ENCODE measurements at places on chromosomes 1 and 21.

DNA sequence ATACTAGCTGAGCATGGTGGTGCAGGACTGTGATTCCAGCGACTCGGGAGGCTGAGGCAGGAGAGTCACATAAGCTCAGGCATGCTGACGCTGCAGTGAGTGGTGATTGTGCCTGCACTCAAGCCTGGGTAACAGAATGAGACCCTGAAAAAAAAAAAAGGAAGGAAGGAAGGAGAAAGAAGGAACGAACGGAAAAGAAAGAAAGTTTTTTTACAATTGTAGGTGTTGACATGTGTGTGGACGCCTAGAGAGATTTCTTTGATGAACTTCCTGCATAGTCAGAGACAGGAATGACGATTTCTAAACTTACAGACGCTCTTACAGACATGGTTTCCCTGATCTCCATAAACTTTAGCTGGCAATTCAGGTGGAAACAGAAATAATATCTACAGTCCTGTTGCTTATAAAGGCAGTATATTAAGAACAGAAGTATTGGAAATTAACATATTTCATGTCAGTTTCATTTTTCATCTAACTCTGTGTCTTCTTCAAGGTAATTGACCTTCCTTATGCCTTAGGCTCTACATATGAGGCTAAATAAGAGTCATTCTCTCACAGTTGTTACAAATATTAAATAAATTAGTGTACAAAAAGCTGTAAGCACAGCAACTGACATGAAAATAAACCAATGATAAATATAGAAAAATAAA lies 4.1 kb downstream of the SAMSN1 start:
- no peak for DNase-seq

DNA sequence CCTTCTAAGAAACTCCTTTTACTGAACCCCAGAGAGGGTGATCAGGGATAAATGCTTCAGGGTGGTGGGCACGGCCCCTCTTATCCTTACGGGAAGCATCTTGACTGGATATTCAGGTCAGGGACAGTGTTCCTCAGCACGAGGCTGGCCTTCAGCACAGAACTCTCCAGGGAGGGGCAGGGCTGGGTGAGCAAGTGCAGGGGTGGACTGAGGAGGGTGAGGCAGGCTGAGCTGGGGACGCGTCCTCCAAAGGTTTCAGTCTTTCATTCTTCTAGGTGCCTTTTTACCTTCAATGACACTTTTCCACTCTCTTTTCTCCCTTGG lies 52.3 kb downstream of the RASSF5 start:
- DNase-seq: no peak

- no peak for DNase-seq
Measured at GRCh38 chr1:243388276-243388675, 132.4 kb downstream of the SDCCAG8 start.

DNA sequence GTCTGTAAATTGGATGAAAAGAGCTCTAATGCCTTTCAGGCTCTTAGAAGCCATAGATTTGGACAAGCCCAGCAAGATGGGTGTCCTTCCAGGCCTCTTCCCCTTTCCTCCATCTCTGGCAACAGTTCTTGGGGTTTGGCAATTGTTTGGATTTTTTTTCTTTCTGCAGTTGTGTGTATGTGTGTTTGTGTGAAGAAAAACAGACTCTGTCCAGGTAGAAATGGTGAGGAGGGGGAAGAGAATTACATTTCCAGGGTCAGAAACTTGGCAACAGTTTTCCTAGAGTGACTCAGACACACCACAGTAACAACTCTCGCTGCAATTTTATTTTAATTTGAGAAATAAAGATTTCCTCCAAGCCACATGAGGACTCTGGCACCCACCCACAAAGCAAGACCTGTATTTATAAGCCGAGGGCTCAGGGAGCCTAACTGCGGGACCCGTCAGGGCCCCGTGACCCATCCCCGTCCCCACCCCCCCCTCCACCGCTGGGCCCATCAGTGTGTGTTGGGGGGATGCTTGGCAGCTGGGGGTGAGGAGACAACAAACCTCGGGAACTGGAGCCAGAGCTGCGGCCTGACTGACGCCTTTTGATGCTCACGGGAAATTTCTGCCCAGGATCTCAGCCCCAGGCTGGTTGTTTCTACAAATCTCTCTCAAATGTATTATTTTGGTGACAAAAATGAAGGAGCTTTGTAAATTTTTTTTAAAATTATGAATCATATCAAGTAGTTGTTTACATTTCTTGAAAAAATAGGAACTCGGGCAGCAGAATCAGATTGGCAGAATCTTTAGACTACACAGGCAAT lies 4.4 kb downstream of the TMEM200B start:
- peak; percentile 27 for DNase-seq

DNA sequence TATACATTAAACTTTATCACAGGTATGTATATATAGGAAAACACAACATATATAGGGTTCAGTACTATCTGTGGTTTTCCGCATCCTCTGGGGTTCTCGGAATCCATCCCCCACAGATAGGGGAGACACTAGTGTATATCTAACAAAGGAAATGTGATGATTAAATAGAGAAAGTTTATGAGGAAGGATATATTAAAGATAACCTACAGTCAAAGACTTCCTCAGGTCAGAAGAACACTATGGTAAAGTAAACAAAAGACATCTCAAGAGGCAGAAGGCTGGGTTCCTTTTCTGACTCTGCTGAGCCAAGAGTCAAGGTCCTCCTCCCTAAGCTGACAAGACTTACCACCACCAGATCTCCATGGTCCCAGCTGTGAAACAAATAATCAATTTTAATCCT lies 12.1 kb downstream of the USP24 start:
- no peak for DNase-seq

GRCh38 chr1:170819781-170820180 lies 115.6 kb upstream of the MROH9 start:
- DNase-seq: no peak

GRCh38 chr1:23444104-23444533 lies 19.6 kb upstream of the TCEA3 start:
- peak; percentile 92 for DNase-seq

All from adipocyte (in vitro differentiated cells).